AG20443 (cell line): ENCODE measurements at places on chromosomes 6 and 20.
A peak's percentile ranks its signal among the peaks of the same experiment; 100 is the strongest.

GRCh38 chr20:19699180-19699971, 58.7 kb upstream of the RIN2 start:
- peak; percentile 62 for DNase-seq

DNA sequence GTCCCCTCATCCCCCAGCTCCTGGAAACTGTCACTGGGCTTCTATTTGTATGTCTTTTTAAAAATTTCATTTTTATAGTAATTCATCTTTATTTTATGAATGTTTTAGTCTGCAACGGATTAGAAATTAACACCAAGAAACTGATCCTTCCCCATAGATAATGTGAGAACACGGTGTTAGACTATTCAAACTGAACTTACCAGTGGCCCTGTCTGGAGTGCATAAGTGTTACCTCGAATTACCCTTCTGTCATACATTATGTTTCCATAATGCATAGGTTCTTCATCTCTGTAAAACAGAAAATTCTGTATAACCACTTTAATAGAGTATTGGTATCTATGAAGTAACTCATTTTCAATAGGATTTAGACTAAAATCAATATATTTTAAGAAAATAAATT, 6.4 kb downstream of the RSPH3 start:
- DNase-seq: no peak

DNA sequence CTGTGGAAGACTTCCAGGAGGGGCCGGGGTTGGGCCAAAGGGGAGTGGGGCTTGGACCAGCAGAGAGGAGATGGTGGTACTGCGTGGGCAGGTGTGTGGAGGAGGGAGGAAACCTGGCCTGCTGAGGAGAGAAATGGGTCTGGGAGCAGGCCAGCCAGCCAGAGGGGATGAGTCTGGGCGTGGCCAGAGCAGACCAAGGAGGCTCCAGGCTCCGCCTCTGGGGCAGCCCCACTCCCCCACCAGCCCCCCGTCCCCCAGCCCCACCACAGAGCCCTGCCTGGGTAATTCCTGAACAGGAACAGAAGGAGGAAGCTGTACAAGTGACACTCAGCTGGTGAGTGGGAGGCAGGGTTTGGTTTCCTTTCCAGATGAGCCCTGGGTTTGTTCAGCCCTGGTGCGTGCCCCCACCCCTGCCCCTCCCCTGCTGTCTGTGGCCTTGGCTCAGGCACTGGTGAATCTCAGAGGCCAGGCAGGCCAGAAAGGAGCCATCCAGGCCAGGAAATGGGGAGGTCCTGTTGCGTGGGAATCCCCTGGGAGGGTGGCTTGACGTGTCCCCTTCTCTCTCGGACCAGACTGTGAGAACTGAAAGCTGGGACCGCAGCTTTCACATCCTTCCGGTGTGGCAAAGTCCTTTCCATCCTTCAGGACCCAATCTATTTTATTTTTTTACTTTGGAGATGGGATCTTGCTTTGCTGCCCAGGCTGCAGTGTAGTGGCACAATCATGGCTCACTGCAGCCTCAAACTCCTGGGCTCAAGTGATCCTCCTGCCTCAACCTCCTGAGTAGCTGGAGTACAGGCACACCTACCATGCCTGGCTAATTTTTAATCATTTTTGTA, 9.4 kb upstream of the SRC start:
- DNase-seq: peak; percentile 75

- DNase-seq: no peak
Measured at GRCh38 chr6:158467923-158468322, 92.0 kb upstream of the TMEM181 start.

GRCh38 chr6:109075934-109076333, 18.7 kb downstream of the SESN1 start:
- peak; percentile 73 for DNase-seq
